HS-27A (cell line): ENCODE measurements at places on chromosomes 7 and 10.
A peak's percentile ranks its signal among the peaks of the same experiment; 100 is the strongest.

GRCh38 chr10:49163741-49164140 lies 24.4 kb downstream of the TMEM273 start:
- DNase-seq = peak; percentile 33

DNA sequence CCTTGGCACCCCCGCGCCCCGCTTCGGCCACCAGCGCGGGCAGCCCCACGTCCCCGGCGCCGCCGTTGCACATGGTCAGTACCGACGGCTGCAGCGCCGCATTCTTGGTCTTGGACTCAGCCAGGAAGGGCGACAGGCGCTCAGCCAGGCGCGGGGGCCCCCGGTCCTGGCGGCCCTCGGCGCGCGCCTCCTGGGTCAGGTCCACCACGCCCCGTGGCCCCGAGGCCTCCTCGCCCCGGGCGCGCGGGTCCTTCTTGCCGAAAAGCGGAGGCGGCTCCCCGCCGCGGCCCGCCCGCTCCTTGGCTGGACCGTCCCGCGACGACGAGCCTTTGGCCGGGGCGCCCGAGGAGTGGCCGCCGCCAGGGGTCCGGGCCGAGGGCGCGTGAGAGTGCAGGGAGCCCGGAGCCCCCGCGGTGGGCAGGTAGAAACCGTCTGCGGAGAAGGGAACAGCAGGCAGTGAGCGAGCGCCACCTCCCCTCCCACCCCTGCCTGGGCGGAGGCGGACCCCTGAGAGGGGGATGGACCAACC lies 34.7 kb downstream of the TNRC18 start:
- no peak for DNase-seq

DNA sequence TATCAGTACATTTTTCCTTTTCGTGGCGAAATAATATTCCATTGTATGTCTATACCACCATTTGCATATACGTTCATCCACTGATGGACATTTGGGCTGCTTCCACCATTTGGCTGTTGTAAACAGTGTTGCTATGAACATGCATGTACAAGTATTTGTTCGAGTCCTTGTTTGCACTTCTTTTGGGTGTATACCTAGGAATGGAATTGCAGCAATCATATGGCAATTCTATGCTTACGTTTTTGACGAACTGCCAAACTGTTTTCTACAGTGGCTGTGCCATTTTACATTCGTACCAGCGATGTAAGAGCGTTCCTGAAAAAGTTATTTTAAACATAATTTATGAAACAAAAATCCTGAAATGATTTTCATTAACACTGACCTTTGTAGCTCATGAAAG lies 79.5 kb downstream of the HIPK2 start:
- DNase-seq = no peak

DNA sequence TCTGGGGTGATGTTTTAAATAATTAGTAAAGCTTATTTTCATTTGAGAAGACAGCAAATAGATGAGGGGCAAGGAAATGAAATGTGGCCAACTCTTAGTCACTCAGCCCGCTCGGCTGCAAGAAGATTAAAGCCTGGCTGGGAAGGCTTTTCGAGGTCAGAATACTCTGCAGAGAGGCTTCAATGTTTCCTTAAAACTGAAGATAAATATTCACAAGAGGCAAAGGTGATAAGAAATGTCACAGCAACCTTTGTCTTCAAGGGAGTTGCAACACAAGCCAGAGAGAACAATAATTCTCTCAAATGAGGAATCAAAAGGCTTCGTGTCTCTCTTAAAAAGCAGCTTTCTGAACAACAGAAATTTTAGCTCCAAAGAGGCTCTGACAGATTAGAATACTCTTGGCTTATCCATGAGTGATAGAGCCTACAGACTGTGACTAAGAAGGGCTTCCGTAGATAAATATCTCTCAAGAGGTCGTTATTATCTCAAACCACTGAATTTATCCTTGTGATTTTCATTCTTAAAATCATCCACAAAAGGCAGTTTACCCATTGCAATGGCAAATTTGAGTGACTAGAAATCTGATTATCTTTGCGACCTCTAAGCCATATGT lies 92.5 kb downstream of the KLF6 start:
- no peak for DNase-seq

DNA sequence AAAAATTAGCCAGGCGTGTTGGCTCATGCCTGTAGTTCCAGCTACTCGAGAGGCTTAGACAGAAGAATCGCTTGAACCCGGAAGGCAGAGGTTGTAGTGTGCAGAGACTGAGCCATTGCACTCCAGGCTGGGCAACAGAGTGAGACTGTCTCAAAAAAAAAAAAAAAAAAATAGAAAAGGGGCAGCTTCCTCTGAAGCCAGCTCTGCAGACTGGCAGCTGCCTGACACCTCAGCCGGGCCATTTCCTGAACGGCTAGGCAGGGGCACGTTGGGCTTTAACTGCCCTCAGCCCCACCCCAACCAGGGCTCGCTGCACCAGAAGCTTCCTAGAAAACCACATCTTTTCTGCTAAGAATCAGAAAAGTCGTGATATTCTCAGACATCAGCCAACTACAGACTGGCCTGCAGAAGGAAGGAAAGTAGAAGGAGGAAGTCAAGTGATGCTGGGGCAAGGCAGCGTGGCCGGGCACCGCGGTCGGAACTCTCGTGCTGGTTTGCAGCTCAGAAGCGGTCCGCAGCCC lies 38.0 kb downstream of the PRKAG2 start:
- DNase-seq = no peak

DNA sequence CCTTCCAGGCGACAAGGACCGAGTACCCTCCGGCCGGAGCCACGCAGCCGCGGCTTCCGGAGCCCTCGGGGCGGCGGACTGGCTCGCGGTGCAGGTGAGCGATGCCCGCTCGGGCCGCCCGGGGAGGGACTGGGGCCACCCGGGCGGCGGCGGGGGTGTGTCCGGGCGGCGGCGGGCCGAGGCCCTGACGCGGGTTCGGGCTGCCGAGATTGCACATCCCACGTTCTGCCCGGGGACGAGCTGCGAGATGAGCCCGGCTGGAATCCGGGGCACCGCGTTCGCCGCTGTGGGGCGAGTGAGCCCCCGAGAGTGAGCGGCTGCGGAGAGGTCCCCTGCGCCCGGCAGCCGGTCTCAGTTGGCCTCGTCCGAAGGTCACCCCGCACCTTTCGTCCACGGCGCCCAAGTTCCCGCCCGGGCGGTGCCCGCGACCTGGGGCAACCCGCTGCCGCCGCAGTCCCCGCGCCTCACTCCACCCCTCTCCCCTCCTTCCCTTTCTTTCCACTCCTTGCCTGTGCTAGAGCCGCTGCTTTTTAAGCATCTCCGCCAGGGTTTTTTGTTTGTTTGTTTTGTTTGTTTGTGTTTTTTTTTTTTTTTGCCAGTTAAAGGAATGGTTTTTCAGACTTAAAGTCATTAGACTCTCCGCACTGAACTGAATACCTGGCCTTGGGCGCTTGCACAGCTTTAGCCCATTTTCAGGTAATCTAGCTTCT lies 515 bp downstream of the RALA start:
- no peak for DNase-seq

DNA sequence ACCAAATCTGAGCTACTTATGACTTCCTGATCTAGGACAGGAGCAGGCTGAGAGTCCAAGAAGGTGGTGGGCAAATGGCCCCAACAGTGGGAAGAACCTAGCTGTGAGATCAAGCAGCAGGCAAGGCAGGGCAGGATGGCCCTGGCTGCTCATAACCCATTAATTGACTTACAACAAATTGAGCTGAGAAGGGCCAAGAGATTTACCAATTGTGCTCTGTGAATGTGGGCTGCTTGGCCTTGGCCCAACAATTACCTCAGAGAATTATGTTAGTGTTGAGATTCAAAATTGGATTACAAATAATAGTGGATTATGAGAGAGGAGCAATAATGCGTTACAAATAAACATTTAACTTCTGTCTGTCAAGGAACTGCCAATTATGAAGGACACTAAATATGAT lies 956.5 kb downstream of the KCNMA1 start:
- no peak for DNase-seq

GRCh38 chr10:73404690-73405089 lies 9.2 kb downstream of the ANXA7 start:
- no peak for DNase-seq

DNA sequence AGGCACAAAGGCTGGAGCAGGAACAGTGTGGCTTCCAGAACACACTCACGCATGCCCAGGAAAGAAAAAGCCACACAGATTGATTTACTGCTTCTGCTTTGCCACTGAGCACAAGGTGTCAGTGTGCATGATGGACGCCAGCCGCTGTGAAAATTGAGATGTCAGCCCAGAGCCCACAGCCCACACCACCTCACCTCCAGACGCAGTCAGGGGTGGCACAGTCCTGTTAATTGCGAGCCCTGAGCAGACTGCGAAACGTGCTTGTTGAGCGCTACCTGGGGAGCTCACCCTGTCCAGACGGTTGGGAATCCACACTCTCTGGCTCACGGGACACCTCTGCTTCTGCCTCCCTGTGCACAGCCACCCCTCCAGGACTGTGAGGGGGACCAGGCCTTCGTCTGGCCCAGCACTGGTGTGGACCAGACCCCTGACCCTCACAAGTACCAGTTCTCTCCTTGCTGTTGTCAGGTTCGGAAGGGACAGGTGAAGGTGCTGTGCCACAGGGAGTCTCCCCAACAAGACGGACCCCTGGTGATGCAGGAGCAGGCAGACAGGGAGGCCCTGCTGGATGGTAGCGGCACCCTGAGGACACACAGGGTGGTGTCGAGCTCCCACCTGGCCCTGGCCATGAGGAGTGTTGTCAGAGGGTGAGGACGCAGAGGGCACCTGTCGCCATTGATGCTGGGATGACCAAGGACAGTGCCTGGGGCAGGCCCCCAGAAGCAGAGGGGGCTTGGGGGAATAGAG lies 15.3 kb downstream of the RASGEF1A start:
- DNase-seq = no peak

- DNase-seq = peak; percentile 69
Observed at GRCh38 chr10:91901784-91902677, 7.3 kb downstream of the FGFBP3 start.

GRCh38 chr10:46096446-46096845 lies 50.4 kb upstream of the MSMB start:
- no peak for DNase-seq

DNA sequence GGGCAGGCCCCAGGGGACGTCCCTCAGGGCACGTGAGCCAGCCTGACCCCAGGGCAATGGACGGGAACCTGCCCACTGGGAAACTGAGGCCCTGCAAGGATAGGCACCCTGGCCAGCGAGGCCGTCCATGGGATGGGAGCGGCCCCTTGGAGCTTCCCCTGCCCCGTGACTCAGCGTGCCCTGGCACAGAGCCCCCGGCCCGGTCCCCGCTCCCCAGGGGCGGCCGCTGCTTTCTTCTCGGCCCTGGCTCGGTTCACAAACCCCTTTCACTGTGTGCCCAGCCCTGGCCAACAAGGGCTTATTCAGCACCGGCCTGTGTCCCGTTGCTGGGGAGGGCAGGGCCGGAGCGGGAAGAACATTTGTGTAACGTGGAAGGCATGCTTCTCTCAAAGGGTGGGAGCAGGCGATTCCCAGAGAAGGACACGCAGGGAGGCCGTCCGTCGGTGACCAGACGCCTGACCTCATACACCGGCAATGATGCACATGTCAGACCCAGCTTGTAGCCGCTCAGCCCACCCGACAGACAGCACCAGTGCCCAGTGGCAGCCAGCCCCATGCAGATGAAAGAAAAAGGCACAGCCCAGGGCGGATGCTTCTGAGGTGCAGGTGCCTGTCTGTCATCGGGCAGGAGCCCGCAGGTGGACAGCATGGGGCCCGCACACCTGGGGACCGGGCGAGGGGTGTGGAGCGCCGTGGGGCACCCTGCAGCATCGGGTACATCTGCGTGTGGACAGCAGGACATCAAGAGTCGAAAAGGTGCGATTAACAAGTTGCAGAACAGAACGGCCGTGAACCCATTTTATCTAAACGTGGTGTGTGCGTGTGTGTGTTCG lies 94.5 kb downstream of the PDGFA start:
- no peak for DNase-seq

- DNase-seq = no peak
Observed at GRCh38 chr7:84997626-84998025, 189.2 kb downstream of the SEMA3D start.

DNA sequence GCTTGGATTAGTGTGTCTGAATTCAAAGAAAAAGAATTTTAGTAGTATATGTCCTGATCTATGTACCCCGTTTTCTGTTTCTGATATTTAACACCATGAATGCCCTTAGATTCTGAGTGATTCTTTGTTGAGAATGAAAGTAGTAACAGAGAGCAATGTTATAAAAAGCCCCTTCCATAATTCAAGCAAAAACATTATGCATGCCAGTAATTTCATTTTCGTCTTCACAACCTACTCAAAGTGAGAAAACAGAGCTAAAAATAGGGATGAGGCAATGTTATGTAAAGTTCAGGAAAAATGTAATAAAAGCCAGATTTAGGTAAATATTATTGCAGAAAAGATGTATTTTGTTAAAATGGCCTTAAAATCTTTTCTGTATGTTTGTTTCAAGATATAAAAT lies 28.1 kb downstream of the PTPRZ1 start:
- DNase-seq = no peak

DNA sequence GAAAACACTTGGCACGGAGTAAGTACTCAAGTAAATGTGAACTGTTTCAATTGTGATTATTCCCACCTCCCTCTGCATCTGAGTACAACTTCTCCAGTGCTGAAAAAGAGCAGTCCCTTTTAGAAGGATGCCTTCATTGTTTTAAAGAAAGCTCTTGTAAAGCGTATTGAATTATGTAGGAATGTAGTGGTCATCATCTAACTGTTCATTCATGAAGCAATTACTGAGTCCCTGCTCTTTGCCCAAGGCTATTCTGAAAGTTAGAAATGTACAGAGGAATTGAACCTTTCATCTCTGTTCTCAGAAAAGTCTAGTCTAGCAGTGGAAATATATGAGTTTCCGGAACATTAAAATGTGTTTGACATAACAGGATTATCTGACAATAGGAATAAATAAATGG lies 127.8 kb downstream of the CACNB2 start:
- no peak for DNase-seq

GRCh38 chr10:35335133-35336083 lies 901 bp upstream of the CCNY start:
- DNase-seq = no peak

GRCh38 chr10:45471059-45471458 lies 97.0 kb downstream of the ALOX5 start:
- no peak for DNase-seq

GRCh38 chr10:649798-650440 lies 39.5 kb downstream of the DIP2C start:
- no peak for DNase-seq

DNA sequence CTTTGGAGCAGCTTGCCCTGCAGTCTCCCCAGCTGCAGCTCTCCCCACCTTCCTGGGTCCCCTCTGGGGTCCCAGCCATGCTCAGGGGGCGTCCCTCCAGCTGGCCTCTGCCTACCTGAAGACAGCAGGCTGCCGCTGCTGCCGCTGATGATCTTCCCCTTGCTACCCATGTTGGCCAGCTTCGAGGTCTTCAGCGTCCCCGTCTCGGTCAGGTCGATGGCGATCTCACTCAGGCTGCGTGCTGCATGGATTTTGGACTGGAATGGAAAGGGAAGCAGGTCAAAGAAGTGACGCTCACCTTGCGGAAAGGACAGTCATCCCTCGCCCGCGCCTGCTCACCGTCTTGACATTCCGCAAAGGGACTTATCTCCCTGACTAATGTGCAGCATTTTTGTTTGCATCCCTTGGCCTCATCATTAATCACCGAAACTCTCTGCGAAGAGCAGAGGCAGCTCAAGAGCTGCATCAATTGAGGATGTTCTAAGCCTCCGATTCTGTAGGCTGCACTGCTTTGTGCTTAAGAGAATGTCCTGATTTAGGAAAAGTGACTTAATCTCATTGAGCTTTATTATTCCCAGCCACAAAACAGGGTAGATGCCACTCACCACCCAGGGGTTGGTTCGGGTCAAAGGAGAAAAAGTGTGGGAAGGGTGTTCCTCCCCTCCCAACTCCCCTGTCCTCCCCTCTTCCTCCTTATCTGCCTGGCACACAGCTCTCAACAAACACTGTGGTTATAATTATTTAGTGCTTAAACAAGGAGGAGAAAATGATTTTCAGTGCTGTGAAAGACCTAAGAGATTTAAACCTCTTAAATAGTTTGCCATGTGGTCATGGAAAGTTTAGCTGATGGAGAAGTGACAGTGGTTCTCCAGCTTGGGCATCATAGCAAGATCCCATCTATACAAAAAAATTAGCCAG lies 107.3 kb downstream of the PRPF18 start:
- no peak for DNase-seq
